Stimulated activated naive CD8-positive, alpha-beta T cell treated with anti-CD3 and anti-CD28 coated beads, Interleukin-15, Interleukin-2, amounts not matched to agents 100 U/mL and 50 U/mL, for 24 hours (primary cell): ENCODE measurements at places on chromosomes 12 and 14.

DNA sequence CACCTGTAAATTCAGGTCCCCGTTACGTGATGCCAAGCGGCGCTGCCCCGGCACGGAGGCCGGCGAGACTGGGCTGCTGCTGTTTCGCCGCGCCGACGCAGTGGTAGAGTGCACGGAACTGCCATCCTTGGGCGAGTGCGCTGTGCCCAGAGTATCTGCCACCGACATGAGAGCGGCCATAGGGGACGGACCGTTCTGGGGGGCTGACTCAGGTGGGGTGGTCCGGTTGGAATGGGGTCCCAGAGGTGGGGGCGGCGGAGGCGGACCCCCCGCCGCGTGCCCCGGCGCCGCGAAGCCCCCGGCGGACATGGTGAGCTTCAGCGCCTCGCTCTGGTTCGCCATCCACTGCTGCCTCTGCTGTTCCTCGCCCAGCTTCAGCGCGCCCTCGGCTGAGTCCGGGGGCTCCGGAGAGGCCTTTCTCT is 2.8 kb downstream of the IRF2BPL start:
- DNase-seq, result no peak

- DNase-seq, result no peak
These were observed 123.6 kb downstream of the SCN8A start for GRCh38 chr12:51714666-51715065.

DNA sequence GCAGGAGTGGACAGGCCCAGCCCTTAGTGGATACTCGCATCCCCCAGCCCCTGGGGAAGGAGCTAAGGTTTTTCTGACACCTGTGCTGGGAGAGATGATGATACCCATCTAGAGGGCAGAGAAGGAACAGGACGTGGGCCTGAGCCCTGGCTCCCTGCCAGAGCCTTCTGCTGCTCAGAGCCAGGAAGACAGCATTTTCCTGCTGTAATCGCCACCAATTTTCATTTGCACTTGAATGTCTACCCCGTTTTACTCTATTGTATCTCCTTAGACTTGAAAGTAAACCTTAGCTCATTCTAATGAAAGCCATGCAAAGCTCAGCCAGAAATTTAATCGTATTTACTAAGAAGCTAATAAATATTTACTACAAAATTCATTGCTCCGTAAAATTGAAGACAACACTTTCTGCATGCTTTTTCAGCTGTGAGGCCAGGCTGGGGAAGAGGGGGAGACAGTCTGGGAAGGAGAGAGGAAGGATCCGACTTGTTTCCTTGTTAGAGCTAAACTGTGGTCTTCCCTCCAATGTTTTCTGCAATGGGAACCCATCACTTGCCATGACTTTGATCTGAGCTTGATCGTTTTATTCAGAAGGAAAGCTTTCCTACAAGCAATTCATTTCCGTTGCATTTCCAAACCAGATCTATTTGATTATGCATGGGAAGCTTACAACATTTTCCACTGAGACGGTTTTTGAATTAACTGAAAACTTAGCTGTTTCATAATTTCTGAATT is 17.6 kb upstream of the TRAF3 start:
- DNase-seq, result no peak

- no peak for DNase-seq
These were observed 16.4 kb upstream of the MED13L start for GRCh38 chr12:116293687-116294453.

GRCh38 chr12:39723831-39724230 is 104.2 kb upstream of the ABCD2 start:
- no peak for DNase-seq
